Astrocyte of the hippocampus (primary cell): ENCODE measurements at places on chromosomes 16 and 17.
A peak's percentile ranks its signal among the peaks of the same experiment; 100 is the strongest.

- DNase-seq = no peak
These were observed 42.4 kb downstream of the CD300LF start for GRCh38 chr17:74670329-74670728.

- no peak for DNase-seq
These were observed 8.9 kb upstream of the HDAC5 start for GRCh38 chr17:44132275-44132821.

DNA sequence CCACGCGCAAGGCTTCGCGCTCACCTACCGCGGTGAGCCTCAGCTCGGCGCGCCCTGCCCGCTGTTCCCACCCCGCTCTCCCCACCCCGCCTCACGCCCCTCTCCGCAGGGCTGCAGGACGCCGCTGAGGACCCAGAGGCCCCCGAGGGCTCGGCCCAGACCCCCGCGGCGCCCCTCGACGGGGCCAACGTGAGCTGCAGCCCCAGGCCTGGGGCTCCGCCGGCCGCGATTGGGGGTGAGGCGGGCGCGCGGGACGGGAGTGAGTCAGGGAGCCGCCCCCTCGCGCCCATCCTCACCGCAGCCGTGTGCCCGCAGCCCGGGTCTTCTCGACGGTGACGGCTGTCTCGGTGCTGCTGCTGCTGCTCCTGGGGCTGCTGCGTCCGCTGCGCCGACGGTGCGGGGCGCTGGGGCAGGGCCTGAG, 1.9 kb upstream of the PAQR4 start:
- DNase-seq = no peak

- no peak for DNase-seq
These were observed 13.7 kb downstream of the GUCY2D start for GRCh38 chr17:8015957-8016631.

DNA sequence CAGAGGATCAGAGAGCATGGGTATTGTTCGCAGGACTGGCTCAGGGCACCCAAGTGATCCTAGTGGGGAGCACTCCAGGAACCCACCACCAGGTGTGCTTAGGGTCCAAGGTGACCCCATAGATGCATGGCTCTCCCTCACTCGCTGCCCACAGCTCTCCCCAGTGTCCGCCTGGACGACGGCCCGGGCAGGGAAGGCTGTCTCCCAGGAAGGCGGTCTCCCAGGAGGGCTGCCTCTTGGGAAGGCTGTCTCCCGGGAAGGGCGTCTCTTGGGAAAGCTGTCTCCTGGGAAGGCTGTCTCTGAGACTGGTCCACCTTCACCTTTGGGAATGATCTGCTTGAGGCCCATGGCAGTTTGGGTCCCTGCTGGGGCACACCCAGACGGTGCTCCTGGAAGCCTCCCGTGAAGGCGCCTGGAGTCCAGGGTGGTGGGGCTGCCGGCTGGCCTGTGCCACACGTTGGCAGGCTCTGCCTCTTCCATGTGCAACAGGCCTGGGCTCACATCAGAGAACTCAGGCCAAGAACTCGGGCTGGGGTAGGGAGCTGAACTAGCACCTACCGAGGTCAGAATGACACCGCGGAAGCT, 5.0 kb downstream of the ECI1 start:
- DNase-seq = no peak

DNA sequence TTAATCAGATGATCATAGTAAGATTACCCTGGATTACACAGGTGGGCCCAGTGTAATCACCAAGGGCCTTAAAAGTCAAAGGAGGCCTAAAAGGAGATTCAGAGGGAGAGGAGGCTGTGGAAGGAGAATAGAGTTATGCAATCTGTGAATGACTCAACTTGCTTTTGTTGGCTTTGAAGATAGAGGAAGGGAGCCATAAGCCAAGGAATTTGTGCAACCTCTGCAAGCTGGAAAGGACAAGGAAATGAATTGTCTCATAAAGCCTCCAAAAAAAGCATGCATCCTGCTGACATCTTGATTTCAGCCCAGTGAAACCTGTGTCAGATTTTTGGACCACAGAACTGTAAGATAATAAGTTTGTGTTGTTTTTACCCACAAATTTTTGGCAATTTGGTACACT, 109.6 kb downstream of the CNTNAP4 start:
- DNase-seq = peak; percentile 29

DNA sequence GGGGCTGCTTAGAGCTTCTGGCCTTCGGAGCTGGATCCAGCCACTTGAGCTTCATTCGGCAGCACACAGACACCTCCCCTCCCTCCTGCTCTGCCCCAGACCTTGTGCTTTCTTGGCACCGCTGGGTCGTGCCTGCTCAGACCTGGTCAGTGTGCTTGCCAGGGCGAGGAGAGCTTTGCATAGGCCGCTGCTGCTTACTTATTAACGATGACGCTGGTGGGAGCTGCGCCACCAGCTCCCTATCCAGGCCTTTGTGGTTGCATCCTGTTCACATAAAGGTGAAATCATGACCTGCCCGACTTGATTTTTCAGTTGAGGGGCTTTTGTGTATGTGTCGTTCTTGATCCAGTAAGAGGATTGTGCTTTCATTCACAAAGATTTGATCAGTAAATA, 101.1 kb downstream of the MSI2 start:
- peak; percentile 85 for DNase-seq

- DNase-seq = peak; percentile 47
These were observed 117.0 kb downstream of the RGS9 start for GRCh38 chr17:65254166-65254565.

DNA sequence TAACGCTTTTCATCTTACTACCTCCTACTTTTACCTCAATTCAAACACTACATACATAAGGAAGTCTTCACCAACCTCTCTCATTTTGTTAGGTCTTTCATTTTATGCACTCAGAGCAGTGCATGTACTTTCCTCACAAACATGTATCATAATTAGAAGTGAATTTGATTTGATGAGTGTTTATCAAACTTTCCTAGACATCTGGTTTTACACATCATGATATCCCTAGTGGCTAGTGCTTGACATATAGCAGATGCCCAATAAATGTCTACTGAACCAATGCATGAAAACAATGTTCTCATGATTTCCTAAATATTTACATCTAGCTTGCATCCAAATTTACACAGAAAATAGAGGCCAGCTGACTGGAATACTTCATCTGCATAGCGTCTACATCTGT, 323.4 kb upstream of the KIF2B start:
- no peak for DNase-seq

- DNase-seq = no peak
These were observed 611.4 kb upstream of the CDH5 start for GRCh38 chr16:65754820-65755691.

DNA sequence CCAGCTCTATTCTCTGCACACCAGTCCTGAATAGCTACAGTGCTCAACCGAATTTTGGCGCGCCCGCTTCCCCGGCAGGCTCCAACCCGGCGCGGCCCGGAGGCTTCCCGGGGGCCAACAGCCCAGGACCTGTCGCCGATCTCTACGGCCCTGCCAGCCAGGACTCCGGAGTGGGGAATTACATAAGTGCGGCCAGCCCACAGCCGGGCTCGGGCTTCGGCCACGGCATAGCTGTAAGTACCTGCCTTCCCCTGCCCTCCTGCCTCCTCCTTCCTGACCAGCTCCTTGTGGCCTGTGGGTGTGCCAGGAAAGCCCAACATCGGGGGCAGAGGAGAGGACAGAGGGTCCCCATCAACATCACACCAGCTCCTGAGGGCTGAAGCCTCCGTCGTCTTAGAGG, 70.2 kb downstream of the CCDC182 start:
- DNase-seq = no peak

GRCh38 chr17:73944366-73944765, 259.1 kb upstream of the RPL38 start:
- DNase-seq = no peak

DNA sequence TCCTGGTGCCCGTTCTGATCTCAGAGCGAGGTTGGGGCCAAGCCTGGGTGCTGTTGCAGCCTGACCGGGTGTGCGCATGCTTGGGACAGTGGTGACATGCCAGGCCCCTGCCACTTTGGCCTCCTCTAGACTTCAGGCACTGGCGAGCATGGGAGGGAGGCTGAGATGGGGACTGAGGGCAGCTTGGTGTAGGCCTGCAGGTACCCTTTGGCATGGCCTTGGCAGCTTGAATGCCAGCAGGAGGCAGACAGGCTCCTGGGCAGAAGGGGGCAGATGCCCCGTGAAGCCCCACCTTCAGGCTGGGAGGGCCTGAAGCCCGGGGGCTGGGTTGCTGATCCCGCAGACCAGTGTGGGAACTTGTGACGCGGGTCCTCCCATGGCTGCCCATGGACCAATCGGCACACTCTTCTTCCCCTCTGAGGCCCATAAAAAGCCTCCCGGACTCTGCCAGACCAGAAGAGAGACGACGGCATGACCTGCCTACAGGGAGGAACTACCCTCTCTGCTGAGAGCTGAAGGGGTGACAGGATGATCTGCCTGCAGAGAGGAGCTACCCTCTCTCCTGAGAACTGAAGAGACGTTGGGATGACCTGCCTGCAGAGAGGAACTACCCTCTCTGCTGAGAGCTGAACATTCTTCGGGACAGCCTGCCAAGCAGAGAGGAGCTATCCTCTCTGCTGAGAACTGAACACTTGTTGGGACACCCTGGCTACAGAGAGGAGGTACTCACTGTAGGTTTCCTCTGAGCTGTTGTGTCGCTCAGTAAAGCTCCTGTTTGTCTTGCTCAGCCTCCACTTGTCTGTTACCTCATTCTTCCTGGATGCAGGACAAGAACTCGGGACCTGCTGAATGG, 17.5 kb downstream of the RHOT1 start:
- no peak for DNase-seq

DNA sequence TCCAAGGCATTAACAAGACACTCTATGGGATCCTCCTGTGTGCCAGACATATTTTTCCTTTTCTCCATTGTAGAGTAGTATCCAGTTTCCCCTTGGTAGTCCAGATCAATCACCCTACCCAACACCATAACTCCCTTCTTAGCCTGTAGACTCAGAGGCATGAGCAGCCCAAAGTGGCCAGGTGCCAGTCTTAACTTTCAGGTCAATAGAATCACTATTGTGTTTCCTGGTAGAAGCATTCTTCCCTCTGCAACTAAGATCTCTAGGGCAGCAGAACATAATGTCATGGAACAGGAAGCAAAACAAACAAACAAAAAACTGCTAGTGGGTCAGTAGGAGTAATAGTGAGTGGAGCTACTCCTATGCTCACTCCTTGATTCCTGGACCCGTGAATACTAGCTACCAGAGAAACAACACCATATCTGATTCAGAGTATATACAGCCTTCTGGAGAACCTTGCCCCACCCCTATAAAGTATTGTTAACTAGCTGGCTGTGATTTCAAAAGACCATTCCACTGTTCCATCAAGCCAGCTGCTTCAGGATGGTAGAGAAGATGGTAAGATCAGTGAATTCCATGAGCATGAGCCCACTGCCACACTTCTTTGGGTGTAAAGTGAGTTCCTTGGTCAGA, 11.2 kb upstream of the CLEC19A start:
- DNase-seq = no peak

GRCh38 chr17:69503711-69504110, 89.2 kb downstream of the MAP2K6 start:
- DNase-seq = no peak

GRCh38 chr17:1727258-1727789, 2.8 kb downstream of the WDR81 start:
- no peak for DNase-seq

DNA sequence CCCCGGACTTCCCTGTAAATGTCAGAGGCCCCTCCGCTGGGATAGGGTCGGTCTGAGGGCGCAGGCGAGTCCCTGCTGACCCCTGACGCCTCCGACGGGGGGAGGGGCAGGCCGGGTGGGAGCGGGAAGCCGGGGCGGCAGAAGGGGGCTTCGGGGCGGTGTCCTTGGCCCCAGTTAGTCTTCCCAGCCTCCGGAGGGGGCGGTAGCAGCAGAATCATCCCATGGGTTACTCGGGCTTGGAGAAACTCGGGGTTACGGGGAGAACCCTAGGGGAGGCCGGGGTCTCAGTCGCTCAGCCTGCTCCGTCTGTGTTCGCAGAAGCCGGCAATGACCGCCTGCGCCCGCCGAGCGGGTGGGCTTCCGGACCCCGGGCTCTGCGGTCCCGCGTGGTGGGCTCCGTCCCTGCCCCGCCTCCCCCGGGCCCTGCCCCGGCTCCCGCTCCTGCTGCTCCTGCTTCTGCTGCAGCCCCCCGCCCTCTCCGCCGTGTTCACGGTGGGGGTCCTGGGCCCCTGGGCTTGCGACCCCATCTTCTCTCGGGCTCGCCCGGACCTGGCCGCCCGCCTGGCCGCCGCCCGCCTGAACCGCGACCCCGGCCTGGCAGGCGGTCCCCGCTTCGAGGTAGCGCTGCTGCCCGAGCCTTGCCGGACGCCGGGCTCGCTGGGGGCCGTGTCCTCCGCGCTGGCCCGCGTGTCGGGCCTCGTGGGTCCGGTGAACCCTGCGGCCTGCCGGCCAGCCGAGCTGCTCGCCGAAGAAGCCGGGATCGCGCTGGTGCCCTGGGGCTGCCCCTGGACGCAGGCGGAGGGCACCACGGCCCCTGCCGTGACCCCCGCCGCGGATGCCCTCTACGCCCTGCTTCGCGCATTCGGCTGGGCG, 542 bp downstream of the GUCY2D start:
- no peak for DNase-seq
